Naive thymus-derived CD4-positive, alpha-beta T cell (primary cell): ENCODE measurements at places on chromosomes 3 and 15.

DNA sequence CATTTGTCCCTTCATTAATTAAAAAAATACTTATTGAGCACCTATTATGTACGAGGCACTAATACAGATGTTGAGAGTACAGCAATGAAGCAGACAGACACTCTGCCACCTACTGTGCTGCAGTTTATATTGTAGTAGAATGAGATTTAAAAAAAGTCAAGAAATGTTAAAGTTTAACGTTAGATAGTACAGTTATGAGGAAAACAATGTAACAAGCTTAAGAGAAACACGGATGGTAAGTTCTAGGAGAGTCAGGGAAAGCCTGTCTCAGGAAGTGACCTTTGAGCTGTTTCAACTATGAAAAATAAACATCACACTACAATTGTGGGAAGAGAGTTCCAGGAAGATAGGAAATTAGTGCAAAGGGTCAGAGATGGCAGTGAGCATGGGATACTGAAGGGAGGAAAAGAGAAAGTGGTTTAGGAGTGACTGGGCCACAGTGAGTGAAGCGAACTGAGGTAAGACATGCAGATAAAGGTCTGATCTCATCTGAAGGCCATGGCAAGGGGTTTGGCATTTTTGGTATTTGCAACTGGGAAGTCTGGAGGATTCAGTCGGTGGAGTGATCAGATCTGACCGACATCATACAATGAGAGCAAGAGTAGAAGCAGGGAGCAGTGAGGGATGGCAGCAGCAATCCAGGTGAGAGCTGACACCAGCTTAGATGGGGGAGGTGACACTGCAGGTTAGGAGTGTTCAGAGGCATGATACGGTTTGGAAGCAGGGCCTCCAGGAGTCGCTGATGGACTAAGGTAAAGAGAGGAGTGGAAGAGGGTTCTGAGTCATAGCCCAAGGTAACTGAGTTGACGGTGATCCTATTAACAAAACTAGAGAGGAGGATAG, 28.5 kb downstream of the PLSCR4 start:
- no peaks in the 10 kb centered on the region for H3K36me3 ChIP-seq
- no peak overlapping the region for H3K4me3 ChIP-seq
- H3K4me1 ChIP-seq = no peaks in the 10 kb centered on the region
- no peak for DNase-seq

GRCh38 chr15:49135911-49136310, 19.5 kb downstream of the COPS2 start:
- no peak for DNase-seq
- H3K36me3 ChIP-seq = peaks cover 55% of the 10 kb centered on the region
- H3K27me3 ChIP-seq = no peaks in the 10 kb centered on the region
- no peaks in the 10 kb centered on the region for H3K4me1 ChIP-seq
- H3K27ac ChIP-seq = no peak overlapping the region

DNA sequence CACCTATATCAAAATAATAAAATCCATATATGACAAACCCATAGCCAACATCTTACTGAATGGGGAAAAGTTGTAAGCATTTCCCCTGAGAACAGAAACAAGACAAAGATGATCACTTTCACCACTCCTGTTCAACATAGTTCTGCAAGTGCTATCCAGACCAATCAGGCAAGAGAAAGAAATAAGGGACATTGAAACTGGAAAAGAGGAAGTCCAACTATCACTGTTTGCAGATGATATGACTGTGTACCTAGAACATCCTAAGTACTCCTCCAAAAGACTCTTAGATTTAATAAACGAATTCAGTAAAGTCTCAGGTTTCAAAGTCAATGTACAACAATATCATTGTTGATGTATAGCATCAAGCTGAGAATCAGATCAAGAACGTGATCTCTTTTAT, 35.6 kb upstream of the FGF7 start:
- no peak overlapping the region for H3K4me3 ChIP-seq
- H3K36me3 ChIP-seq = no peaks in the 10 kb centered on the region
- no peaks in the 10 kb centered on the region for H3K4me1 ChIP-seq
- H3K27me3 ChIP-seq = no peaks in the 10 kb centered on the region
- no peak for DNase-seq

DNA sequence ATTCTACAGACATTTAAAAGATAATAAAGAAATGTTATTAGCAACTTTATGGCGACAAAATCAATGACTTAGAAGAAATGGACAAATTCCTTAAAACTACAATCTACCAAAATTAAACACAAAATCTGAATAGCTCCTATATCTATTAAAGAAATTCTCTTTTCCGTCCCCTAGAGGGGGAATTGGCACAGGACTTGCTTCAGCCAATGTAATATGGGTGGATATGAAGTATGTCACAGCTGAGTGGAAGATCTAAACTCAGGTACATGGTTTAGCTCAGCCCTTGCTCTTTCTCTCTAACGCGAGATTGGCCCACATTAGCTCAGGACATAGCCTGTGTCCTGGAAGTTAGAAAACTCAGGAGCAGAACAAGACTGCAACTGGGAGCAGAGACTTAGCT, 79.3 kb downstream of the DNAH12 start:
- H3K27ac ChIP-seq = no peak overlapping the region
- no peaks in the 10 kb centered on the region for H3K27me3 ChIP-seq
- H3K36me3 ChIP-seq = no peaks in the 10 kb centered on the region
- DNase-seq = no peak
- no peaks in the 10 kb centered on the region for H3K4me1 ChIP-seq
- H3K4me3 ChIP-seq = no peak overlapping the region

DNA sequence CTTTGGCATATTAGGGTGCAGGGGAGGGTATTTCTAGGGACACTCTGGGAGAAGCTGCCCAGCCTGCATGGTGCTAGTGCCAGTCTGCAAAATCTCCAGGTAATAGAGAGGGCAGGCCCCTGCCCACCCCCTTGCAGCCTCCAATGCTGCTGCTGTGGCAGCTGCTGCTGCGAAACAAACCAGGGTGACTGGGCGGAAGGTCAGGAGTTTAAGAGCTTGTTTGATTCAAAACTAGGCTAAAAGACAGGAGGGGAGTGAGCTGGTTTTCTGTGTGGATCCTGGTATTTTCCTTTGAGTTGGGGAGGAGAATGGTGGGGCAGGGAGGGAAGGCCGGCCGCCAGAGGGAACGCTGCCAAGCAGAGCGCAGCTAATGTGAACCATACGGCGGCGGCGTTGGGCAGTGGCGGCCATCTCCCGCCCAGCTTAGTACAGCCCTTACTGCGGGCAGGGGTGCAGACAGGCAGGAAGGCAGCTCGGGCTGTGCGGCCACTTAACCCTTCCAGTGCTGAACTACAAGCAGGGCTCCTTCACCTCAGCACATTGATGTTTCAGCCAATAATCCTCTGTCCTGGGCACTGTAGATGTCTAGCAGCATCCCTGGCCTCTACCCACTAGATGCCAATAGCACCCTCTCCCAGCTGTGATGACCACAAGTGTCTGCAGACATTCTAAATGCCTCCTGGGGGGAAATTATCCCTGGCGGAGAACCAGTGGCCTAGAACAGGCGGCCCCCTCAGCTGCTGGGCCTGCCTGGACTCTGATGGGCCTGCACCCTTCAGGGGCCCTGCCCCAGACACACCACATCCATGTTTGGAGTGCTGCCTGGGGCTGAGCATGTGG, 125.7 kb downstream of the EEFSEC start:
- no peaks in the 10 kb centered on the region for H3K4me1 ChIP-seq
- H3K4me3 ChIP-seq = no peak overlapping the region
- no peaks in the 10 kb centered on the region for H3K27me3 ChIP-seq
- H3K27ac ChIP-seq = no peak overlapping the region
- DNase-seq = no peak
- no peaks in the 10 kb centered on the region for H3K36me3 ChIP-seq

GRCh38 chr15:75779504-75779903, 63.7 kb upstream of the UBE2Q2 start:
- no peaks in the 10 kb centered on the region for H3K4me1 ChIP-seq
- H3K36me3 ChIP-seq = no peaks in the 10 kb centered on the region
- no peak overlapping the region for H3K4me3 ChIP-seq
- no peak for DNase-seq
- H3K27ac ChIP-seq = no peak overlapping the region

- H3K27ac ChIP-seq = peak overlapping the region; percentile 30
- no peak for DNase-seq
- H3K36me3 ChIP-seq = no peaks in the 10 kb centered on the region
These were observed 1.7 kb downstream of the SCN11A start for GRCh38 chr3:39050029-39050428.

GRCh38 chr3:61724183-61724582, 162.8 kb downstream of the PTPRG start:
- no peak for DNase-seq
- no peak overlapping the region for H3K4me3 ChIP-seq
- no peaks in the 10 kb centered on the region for H3K36me3 ChIP-seq

DNA sequence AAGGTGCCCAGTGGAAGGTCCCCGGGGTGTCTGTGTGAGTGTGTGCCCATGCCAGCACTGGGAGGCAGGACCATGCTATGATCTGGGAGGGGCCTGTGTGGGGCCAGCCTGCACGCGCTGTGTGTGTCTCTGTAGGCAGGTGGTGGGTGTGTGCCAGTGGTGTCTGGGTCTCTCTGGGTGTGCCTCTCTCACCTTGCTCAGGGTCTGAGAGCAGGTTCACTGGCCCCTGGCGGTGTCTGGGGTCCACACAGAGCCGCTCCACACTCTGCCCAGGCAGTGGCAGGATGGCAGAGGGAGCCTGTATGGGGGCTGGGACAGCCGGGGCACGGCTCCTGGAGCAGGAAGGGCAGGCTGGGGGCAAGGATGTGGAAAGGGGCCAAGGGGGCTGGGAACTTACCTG, 12.6 kb downstream of the ITIH4 start:
- H3K4me1 ChIP-seq = no peaks in the 10 kb centered on the region
- H3K27me3 ChIP-seq = no peaks in the 10 kb centered on the region
- H3K27ac ChIP-seq = no peak overlapping the region
- no peak for DNase-seq

GRCh38 chr3:110625201-110625747, 446.3 kb upstream of the NECTIN3 start:
- no peak overlapping the region for H3K27ac ChIP-seq
- DNase-seq = no peak

DNA sequence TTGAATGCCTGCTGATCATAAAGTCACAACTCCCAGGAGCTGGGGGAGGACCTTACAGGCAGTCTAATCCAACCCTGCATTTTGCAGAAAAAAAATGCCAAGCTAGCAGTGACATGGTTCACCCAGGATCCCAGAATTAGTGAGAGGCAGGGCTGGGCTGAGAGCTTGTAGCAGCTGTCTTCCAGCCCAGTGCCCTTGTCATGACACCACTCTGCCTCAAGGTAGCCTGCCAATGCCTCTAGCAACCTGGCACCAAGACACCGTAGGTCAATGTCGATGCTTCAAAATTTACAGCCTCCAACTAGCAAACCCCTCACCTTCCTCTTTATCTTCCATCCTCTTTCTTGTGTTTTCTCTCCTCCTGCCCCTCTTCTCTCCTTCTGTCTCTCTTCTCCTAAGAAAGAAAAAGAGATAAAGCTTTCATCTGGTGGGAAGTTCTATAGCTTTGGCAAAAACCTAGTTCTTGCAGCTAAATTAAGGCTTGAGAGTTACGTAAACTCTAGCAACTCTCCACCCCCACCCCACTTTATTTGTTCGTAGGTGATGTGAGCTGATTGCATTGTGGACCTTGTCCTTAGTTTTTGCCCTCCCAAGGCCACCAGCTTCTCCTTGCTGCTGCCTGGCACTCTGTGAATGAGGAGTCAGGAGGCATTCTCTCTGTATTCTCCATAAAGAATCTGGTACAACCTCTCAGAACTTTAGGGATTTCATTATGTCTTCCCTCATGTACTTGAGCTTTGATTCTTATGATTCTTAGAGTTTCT, 18.3 kb upstream of the BFSP2 start:
- H3K4me3 ChIP-seq = no peak overlapping the region
- DNase-seq = no peak
- no peak overlapping the region for H3K27ac ChIP-seq
- no peaks in the 10 kb centered on the region for H3K27me3 ChIP-seq
- H3K4me1 ChIP-seq = no peaks in the 10 kb centered on the region
- no peaks in the 10 kb centered on the region for H3K36me3 ChIP-seq

GRCh38 chr15:73892446-73893226, 19.3 kb downstream of the TBC1D21 start:
- no peak for DNase-seq
- H3K27me3 ChIP-seq = no peaks in the 10 kb centered on the region
- H3K27ac ChIP-seq = no peak overlapping the region
- no peaks in the 10 kb centered on the region for H3K4me1 ChIP-seq
